Right cardiac atrium (tissue), 5 donors: ENCODE measurements at places on chromosomes 1 and 21. TPM values are rescaled to one million over a fixed set of nuclear protein-coding genes. Genes with fewer than 3 reads are reported as not detected.

The CLCA4 gene
- 0.11 TPM for total RNA-seq

The ST6GALNAC5 gene
- total RNA-seq = 1.9 TPM

The SEC16B gene
- total RNA-seq = 1.4 TPM

The PEX14 gene
- 22.9 TPM for total RNA-seq

The CSMD2 gene
- 0.47 TPM for total RNA-seq

The C1orf21 gene
- 84.4 TPM for total RNA-seq

The BLACAT1 gene
- total RNA-seq = not detected

The UBASH3A gene
- total RNA-seq = 0.29 TPM

The SH3BP5L gene
- total RNA-seq = 15.3 TPM

The FAM43B gene
- 3.6 TPM for total RNA-seq

The EVA1C gene
- total RNA-seq = 39.8 TPM

The HMGCS2 gene
- 21.2 TPM for total RNA-seq

The OR6K3 gene
- total RNA-seq = not detected

The CD1D gene
- 0.64 TPM for total RNA-seq

The ANKRD35 gene
- 2.2 TPM for total RNA-seq

The TMEM54 gene
- total RNA-seq = 9.1 TPM

The BCAS2 gene
- total RNA-seq = 34.5 TPM

The LCE3D gene
- total RNA-seq = not detected

The ANGPTL3 gene
- not detected for total RNA-seq

The DDAH1 gene
- 5.6 TPM for total RNA-seq

The VAV3 gene
- total RNA-seq = 2.2 TPM

The MFAP2 gene
- 7.5 TPM for total RNA-seq

The NEXN gene
- 313 TPM for total RNA-seq

The BECN2 gene
- total RNA-seq = not detected

The SLAMF9 gene
- not detected for total RNA-seq

The PLA2G2C gene
- not detected for total RNA-seq

The SELL gene
- total RNA-seq = 1.1 TPM

The RALGPS2 gene
- total RNA-seq = 15.2 TPM

The PYCR2 gene
- 64.2 TPM for total RNA-seq

The OR2M3 gene
- total RNA-seq = not detected

The ETV3L gene
- total RNA-seq = not detected

The ALX3 gene
- not detected for total RNA-seq

The SMIM1 gene
- total RNA-seq = 120 TPM
